Fibroblast of villous mesenchyme (primary cell): ENCODE measurements at places on chromosomes 13 and 19.

GRCh38 chr19:48991873-48992580 lies 1.1 kb downstream of the GYS1 start:
- peak; percentile 85 for DNase-seq

DNA sequence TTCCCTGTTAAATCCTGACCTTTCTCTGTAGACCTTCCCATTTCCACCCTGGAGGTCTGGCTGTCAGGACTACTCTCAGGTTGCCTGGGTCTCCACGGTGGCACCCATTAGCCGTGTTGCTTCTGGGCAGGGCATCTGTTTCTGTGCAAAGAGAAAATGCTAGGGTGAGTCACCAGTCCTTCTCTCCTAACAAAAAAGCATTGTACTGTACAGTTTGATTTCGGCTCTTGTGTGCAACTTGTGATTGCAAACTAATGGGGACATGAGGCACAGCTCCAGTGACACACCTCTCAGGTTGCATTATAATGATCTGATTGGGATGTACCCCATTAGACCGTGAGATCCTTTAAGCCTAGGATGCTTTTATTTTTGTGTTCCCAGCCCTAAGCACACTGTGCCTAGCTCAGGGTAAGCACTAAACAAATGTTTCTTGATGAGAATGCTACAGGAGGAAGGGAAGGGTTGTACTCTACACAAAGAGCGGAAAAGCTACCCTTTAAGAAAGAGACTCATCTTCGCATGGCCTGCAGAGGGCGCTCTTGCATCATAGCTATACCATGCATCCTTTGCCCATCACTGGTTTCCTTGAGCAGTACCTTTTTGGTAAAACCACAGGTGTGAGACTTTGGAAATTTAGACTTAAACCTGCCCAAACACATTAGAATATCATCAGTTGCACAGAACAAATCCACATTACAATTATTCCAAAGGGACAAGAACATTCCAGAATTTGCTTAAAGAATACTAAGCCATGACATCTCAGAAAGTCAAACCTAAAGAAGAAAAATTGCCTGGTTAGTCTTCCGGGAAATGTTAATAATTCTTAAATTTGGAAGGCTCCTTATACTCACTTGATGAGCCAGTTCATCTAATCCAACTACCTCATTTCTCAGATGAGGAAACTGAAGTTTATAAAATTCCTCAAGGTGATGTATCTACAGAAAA lies 20.3 kb upstream of the TRIM13 start:
- peak; percentile 78 for DNase-seq

DNA sequence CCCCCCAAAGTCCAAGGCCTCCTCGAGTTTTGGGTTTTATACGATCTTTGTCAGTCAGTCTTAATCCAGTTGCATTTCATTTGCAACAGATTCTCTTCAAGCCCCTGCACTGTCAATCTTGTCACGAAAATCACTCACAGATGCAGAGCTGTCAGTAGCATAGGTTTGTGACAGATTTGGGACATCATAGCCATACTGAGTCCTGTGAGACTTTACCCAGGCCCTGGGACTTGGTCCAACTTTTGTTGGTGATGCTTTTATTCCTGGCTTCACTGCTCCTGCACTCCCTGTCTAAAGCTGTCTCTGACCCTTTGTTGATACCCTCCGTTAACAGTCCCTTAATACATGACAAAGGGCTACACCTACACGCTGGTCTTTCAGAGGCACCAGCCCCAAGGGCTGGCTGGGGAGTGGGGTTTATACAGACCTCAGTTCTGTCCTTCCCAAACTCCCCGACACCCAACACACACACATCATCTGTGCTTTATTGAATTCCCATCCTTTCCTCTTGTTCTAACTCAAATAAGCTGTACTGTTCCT lies 36.0 kb downstream of the PABPC3 start:
- no peak for DNase-seq

DNA sequence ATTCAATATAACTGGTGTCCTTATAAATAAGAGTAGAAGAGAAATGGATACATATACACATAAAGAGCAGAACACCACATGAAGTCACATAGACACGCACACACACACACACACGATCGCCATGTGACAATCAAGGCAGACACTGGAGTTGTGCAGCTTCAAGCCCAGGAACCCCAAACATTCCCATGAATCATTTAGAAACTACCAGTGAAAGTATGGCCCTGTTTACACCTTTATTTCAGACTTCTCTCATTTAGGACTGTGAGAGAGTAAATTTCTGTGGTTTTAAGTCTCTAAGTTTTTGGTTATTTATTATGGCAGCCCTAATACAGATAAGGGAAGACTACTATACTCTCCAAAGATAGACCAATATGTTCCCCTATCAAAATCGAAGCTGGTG lies 20.4 kb upstream of the TNFSF13B start:
- no peak for DNase-seq

GRCh38 chr13:98880677-98881076 lies 97.2 kb downstream of the DOCK9 start:
- DNase-seq: no peak

DNA sequence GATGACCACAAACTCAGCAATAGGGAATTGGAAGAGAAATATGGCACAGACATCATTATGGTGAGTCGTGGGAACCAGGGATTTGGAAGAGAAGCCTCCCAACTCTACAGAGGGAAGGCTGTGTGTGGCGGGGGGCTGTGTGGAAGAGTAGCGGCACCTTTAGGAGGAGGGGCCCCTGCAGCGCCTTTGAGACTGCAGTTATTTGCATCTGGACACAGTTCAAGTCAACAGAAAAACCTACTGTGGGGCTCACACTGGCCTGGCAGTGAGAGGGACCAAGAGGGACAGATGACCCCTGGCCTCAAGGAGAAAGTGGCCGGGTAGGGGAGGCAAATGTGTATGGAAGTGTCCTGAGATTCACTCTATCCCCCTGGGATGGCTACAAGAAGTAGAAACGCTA lies 5.1 kb downstream of the ATP12A start:
- no peak for DNase-seq

- no peak for DNase-seq
These were observed 513.6 kb downstream of the PCDH9 start for GRCh38 chr13:66716538-66716937.

DNA sequence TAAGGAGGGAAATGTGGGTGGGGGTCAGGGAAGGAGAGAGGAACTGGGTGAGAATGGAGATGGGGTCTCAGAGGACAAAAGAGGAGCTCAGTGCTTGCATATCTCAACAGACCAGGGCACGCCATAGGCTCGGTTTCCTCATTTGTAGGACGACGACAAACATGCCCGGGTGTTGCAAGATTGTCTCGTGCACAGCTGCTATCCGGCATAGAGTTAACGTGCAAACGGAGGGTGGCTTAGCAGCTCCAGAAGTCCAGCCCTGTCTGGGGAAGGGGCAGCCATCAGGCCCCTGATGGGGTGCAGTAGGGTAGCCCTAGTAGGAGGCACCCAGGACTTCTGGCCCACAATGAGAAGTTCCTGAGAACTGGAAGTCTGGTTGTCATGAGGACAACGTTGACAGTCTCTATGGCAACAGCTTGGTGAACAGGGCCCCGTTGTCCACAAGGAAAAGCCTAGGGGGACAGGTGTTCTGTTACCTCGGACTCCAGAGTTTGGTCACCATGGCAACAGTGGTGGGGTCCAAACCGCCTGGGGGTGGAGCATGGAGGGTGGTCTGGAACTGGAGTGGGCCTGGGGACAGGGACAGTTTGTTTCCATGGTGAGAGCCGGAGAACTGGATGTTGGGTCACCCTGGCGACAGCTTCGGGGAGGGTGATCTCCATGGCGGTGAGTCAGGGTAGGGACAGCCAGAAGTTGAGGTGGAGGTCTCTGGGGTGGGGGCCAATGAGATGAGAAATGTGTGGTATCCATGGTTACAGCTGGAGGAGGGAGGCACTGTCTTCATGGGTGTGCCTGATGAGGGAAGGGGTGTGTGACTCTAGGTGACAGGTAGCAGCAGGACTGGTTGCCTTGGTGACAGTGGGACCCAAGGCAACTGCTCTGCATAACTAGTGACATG lies 16.8 kb downstream of the TM6SF2 start:
- DNase-seq: peak; percentile 10

- DNase-seq: no peak
These were observed 94.5 kb upstream of the GPR12 start for GRCh38 chr13:26855071-26855470.

DNA sequence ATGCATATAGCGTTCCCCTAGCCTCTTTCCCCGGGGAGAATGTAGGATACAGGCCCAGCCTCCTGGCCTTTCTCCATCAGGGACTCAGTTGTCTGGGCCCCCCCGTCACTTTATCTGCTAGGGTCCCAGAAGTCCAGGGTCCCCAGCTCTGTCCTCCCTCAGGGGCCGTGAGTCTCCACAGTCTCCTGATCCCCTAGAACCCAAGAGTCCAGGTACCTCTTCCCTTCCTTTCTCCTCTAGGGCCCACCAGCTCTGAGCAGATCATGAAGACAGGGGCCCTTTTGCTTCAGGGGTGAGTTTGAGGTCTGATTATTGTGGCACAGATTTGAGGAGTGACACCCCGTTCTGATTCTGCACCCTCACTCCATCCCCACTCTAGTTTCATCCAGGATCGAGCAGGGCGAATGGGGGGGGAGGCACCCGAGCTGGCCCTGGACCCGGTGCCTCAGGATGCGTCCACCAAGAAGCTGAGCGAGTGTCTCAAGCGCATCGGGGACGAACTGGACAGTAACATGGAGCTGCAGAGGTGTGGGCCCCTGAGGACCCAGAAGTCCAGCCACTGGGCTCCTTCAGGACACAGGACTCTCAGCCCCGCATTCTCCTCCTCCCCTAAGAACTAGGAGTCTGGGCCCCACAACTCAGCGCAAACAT lies 758 bp downstream of the BAX start:
- no peak for DNase-seq

DNA sequence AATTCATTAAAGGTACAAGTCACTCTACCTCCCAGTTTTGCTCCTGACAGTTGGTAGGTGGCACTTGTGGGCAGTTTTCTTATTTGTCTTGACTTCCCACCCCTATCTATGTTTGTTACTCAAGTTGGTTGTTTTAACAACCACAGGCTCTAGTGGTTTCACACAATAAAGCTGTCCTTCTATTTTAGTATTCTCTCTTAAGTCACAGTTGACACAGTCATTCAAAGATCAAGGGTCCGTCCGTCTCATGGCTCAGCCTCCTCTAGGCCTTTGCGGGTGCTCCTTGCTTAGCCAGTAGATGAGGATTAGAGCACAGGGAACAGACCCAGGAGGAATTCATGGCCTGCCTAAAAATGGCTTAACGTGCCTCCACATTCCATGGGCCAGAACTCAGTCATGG lies 573.7 kb downstream of the IRS2 start:
- no peak for DNase-seq

DNA sequence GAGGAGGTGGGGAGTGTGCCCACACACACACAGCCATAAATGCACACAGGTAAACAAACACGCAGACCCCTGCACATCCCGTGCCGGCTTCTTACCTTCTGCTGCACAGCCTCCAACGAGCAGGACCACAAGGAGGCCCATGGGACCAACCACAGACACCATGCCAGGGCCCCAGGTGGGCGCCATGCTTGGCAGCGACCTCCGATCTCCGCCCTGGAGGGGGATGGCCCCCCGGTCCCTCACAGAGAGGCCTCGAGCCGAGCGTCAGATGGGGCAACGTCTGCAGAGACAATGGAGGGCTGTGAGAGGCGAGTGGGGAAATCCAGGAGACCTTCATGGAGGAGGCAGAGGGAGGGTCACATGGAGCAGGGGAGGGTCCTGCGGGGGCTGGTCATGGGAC lies 54.7 kb downstream of the PTPRS start:
- no peak for DNase-seq

GRCh38 chr13:96671073-96671472 lies 323.2 kb downstream of the OXGR1 start:
- DNase-seq: no peak
